CD4-positive, alpha-beta T cell treated with Interleukin-15 for 4 hours (primary cell): ENCODE measurements at places on chromosomes 6 and 20.

GRCh38 chr6:64831680-64832079, 875.3 kb downstream of the EYS start:
- DNase-seq: no peak

GRCh38 chr6:7087066-7087465, 20.7 kb upstream of the RREB1 start:
- no peak for DNase-seq

- DNase-seq: no peak
These were observed 136.2 kb downstream of the HIVEP1 start for GRCh38 chr6:12148317-12148801.

- DNase-seq: no peak
These were observed 1.9 kb upstream of the POU3F2 start for GRCh38 chr6:98832284-98833056.

DNA sequence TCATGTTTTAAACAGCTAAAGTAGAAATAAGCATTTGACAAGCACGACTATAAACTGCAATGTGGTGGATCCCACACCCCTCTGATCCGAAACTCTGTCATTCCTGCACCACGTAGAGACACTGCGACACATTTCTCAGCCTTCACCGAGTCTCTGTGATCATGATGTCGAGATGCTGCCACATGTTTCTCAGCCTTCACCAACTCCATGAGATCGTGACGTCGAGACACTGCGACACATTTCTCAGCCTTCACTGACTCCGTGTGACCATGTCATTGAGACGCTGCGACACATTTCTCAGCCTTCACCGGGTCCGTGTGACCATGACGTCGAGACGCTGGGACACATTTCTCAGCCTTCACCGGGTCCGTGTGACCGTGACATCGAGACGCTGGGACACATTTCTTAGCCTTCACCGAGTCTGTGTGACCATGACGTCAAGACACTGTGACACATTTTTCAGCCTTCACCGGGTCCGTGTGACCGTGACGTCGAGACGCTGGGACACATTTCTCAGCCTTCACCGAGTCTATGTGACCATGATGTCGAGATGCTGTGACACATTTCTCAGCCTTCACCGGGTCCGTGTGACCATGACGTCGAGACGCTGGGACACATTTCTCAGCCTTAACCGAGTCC, 143.0 kb downstream of the TTLL2 start:
- no peak for DNase-seq

- DNase-seq: no peak
These were observed 66.9 kb downstream of the PYGB start for GRCh38 chr20:25314497-25315417.

- DNase-seq: peak; percentile 70
These were observed 29.0 kb upstream of the TBPL1 start for GRCh38 chr6:133923938-133924593.

GRCh38 chr6:12614456-12614855, 102.1 kb upstream of the PHACTR1 start:
- DNase-seq: no peak

- DNase-seq: peak; percentile 1
These were observed 253.2 kb downstream of the UST start for GRCh38 chr6:148999929-149000468.

DNA sequence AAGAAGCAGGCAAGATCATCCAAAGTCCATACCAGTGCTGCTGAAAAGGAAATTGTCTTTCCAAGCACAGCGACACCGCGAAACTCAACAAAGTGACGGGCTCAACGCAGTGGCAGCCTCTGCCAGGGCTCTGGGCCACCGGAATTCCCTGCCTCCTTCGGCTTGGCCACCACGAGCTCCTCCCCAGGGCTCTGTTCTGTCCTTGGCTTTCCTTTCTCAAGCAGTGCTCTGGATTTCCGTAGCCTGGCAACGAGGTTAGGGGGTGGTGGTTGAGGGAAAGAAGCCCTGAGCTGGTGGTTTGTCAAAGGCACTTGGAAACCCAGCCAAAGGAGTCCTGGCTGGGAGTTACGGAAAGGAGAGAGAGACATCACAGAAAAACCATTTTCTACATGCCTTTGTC, 31.2 kb downstream of the PRR18 start:
- no peak for DNase-seq

DNA sequence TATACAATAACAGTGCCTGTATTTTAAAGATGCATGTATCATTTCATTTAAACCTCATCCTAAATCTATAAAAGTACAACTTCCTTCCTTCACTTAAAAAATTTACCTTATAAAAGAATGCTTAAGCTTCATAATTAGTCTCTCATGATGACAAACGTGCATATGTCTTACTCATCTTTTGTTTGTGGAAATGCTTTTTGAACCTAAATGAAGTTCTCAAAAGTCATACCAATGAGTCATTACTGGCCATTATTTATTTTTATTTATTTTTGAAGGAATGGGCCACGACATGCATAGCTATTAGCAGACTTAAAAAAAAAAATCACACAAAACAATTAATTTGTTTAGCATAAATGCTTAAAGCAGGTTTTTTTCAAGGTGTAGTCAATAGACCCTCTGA, 3.7 kb downstream of the TFB1M start:
- DNase-seq: no peak

- no peak for DNase-seq
These were observed 104.3 kb upstream of the PTPRT start for GRCh38 chr20:43294031-43294430.

GRCh38 chr6:15362274-15363160, 116.6 kb downstream of the JARID2 start:
- DNase-seq: no peak

DNA sequence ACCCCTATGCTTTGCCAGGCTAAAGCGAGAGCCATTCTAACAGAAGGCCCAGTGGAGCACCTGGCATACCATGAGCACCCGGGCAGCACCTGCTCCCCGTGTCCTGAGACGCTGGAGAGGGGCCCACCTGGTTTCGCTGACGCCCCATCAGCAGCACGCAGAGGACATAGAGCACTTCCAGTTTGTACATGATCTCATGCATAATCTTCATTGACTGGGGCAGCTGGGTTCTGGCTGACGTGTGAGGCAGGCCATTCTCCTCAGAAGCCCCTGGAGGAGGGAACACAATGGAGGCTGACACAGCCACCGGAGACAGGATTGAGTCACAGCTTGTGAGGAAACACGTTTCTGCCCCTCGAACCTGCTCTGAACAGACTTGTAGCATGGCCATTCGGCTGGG, 65.4 kb downstream of the MYH7B start:
- no peak for DNase-seq

- DNase-seq: no peak
These were observed 105.9 kb downstream of the PRDM13 start for GRCh38 chr6:99712519-99712918.

DNA sequence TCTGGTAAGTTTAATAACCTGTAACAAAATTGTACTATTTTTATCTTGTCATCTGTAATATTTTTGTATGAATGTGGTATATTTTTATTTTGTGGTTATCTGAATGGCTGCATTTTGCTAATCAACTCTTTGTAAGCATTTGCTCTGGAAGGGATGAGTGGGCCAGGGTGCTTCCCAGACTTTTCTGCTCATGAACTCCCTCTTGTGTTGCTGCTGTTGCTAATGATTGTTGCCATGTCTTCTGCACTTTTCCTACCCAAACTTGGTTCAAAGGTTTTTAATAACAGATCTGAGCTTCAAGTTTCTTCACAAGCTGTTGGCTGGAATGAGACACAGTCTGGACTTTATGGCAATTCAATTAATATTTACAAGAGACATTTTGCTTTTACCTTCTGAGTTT, 1005.7 kb downstream of the HACE1 start:
- no peak for DNase-seq

DNA sequence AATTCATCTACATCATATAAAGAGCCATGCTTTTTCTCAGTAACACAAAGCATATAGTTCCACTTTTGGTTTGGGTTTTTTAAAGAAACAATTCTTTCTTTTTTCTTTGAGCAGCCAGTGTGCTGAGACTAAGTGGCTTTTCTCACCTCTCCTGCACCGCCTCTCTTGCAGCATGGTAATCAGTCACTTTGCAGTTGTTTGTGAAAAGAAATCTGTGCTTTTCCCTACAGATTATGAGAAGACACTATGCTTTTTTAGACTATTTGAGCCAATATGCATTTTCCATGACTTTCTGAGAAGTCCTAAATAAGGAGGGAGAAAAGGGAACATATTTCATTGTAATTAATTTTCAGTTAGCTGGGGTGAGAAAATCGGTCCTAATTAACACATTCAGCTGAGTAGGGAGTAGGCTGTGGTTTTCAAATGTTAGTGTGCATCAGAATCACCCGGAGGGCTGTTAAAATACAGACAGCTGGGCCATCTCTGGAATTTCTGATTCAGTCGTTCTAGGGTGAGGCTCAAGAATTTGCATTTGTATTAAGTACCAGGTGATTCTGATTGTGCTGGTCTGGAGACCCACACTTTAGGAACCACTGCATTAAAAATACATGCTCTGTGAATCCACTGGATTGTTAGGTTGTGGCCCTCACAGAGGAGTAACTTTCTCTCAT, 155.2 kb downstream of the TINAG start:
- DNase-seq: no peak

GRCh38 chr6:73471686-73472290, 10.3 kb downstream of the MTO1 start:
- DNase-seq: no peak

GRCh38 chr6:109336221-109336961, 45.9 kb downstream of the CD164 start:
- no peak for DNase-seq

DNA sequence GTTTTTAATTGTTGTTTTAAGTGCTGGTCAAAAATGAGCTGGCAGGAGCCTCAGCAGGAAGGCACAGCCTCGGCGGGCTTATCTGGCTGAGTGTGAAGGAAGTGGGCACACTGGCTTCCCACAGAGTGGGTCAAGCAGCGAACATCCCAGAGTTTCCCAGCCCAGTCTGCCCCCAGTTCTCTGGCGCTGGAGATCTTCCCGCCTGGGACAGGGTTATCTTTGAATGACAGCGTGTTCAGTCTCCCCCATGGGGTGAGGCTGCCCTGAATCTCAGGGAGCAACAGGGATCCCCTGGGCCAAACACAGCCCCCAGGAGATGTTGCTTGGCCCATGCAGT, 122.2 kb upstream of the PTPN1 start:
- no peak for DNase-seq

DNA sequence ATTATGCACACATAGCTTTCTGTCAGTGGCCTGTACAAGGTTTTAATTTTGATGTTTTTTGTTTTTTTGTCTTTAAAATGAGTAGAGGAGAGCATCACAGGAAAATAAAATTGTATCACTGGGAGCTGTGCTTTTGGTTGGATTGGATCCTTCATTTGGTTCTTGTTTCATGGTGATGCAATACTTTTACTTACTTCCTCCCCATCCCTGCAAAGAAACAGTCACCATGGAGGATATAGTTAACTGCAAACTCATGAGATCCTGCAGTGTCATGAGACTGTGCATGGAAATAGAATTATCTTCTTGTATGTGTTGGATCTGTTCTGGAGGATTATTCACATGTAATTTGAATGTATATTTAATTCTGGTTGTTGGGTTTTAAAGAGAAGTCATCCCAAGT, 122.3 kb downstream of the JARID2 start:
- no peak for DNase-seq

DNA sequence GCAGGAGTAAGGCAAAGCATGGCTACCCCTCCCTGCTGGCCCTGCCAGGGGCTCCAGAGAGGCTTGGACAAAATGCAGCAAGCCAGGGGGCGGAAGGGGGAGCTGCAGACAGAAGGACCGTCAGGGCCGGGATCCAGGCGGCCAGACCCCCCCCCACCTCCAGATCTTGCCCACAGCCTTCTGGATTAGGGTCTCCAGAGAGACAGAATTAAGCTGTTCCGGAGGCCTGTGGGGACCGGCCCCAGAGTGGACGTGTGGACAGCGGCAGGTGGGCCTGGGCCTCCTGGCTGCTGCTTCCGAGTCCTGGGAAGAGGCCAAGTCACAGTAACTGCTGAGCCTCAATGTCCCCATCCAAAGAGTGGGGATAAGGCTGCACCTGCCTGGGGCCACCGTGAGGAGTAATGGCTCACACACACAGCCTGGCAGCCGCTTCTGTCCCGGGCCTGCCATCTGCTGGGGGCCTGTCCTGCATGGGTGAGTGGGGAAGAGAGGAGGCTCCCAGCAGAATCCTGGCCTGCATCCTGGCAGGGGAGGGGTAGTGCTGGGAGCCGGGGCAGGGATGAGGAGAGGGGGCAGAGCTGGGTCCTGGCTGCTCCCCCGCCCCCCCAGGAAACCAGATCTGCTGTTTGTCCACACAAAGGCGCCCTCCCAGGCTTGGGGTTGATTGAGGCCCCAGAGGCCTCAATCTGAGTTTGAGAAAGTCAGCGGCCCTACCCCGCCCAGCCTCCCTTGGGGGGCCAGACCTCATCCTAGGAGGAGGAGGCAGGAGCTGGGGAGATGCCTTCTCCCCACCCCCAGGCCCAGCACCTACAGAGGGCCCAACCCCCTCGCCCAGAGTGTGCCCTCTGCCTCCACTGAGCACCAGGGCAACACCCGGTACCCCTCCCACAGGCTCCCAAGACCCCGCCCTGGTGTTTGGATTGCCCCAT, 3.9 kb downstream of the LAMA5 start:
- DNase-seq: no peak

DNA sequence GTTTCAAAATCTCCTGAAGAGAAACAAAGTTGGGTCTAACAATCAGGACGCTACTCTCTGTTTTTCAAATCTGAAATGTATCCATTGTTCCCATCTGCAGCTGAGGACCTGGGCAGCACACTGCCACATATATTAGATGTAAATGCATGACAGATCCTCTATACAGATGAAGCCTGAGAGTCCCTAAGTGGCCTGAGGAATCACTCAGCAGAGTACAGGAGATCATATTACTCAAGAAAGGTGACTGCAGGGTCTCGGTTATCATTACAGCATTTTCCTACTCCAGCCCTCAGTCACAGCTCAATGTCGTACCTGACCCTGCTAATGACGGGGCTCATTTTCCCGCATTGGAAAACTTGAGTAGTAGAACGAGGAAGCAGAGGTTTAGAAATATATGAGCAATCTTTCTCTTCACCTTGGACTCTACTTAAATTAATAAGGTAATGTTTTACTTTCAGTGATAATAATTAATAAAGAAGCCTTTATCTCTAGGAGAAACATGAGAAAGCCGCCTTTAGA, 256.2 kb upstream of the IRAK1BP1 start:
- DNase-seq: no peak
